ENCODE measurements at places on chromosomes 7 and 10.

GRCh38 chr10:74114041-74114448 lies 36.6 kb downstream of the AP3M1 start:
- no peak for DNase-seq

GRCh38 chr10:49179699-49180443 lies 8.3 kb downstream of the TMEM273 start:
- no peak for DNase-seq

DNA sequence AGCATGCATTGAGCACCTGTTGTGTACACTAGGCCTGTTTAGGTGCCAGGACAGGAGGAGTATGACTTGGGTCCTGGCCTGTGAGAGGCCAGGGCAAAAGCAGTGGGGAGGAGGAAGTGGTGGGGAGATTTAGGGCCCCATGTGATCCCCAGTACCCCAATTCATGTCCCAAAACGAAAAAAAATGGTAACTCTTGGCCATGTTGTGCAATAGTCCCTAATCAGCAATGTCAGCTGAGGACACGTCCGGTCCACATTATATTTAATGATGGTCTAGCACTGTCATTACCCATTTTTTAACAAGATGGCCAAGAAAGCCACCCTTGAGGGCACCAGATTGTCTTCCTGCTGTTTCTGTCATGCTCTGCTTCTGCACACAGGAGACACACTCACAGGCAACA lies 142.0 kb upstream of the RET start:
- no peak for DNase-seq

DNA sequence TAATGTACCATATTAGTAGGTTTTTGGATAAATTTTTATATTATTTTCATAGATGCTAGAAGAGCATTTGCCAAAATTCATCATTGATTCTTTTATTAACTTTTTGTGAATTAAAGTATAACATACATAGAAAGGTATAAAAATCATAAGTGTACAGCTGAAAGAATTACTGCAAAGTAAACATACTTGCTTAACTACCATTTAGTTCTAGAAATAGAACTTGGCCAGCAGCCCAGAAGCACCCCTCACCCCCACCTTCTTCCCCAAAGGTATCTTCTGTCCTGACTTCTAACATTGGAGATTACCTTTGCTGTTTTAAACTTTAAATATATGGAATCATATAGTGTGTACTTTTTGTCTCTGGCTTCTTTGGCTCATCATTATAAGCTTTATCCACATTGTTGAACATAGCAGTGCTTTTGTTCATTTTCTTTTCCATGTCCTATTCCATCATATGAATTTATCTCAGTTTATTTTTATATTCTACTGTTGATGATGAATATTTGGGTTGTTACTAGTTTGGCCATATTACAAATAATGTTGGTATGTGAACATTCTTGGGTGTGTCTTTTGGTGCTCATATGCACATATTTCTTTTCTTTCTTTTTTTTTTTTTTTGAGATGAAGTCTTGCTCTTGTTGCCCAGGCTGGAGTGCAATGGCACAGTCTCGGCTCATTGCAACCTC lies 142.8 kb downstream of the ADK start:
- DNase-seq, result peak; percentile 20

DNA sequence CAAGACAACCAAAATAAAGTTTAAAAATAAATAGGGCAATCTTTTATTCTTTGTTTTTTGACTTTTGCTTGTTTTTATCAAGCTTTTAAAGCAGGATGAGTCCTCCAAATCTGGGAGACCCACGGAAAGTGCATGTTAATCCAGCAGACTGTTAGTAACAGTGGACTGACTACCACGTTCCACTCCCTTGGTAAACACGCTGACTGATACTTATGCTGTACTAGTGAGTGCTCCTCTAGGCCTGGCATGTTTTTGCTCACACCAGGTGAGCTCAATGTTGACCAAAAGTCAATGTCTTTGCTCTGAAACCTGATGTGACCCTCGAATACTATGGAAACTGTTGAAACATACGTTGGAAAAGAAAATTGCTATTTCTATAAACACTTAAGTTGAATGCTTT lies 88.4 kb downstream of the KIAA1549 start:
- DNase-seq, result no peak

GRCh38 chr10:1569208-1569607 lies 168.1 kb downstream of the ADARB2 start:
- DNase-seq, result no peak
